Nephron progenitor cell (in vitro differentiated cells): ENCODE measurements at places on chromosomes 16 and 17.

GRCh38 chr17:31869797-31870568 is 10.9 kb upstream of the COPRS start:
- no peak for DNase-seq

DNA sequence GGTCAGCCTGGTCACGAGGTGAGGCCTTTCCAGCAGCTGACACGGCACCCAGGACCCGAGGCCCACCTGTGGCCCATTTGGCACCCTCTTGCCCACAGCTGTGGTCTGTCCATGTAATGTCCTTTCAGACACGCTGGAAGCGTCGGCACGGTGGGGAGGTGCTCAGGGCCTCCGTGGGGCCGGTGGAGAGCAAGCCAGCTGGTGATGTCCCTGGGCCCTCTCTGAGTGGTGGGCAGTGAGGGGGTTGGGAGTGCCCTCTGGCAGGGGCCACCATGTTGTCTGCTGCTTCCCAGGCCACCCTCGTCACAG is 97.3 kb upstream of the ZNF469 start:
- DNase-seq: no peak

- no peak for DNase-seq
Measured at GRCh38 chr17:79997011-79997660, 38.5 kb downstream of the TBC1D16 start.

- DNase-seq: no peak
Measured at GRCh38 chr17:4220655-4221054, 43.1 kb downstream of the ANKFY1 start.

GRCh38 chr16:5649762-5650743 is 552.5 kb upstream of the EEF2KMT start:
- DNase-seq: no peak

- DNase-seq: no peak
Measured at GRCh38 chr17:22695228-22695619, 1002.9 kb downstream of the KCNJ18 start.

DNA sequence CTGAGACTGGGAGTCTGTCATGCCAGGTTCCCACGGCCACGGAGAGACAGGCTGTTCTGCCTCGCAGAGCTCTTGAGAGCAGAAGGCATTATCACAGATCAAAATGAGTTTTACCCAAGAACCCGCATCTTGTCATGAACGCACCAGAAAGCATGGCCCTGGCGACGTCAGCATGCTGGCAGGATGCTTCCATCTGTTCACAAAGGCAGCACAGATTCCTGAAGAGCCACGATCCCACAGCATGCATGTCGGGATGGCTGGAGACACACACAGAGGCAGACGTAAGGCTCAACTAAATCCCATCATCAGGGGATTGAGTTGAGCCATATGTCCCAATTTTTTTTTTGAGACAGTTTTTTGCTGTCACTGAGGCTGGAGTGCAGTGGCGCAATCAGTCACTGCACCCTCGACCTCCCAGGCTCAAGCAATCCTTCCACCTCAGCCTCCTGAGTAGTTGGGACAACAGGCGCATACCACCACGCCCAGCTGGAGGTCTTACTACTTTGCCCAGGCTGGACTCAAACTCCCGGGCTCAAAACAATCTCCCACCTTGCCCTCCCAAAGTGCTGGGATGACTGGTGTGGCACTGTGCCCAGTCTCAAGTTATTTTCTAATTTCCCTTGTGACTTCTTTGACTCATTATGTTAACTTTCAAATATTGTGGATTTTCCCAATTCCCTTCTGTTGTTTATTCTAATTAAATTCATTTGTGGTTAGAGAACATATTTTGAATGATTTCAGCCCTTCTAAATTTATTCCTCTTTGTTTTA is 11.1 kb downstream of the FANCA start:
- no peak for DNase-seq

- DNase-seq: no peak
Measured at GRCh38 chr17:46817151-46817900, 1.2 kb downstream of the WNT3 start.

DNA sequence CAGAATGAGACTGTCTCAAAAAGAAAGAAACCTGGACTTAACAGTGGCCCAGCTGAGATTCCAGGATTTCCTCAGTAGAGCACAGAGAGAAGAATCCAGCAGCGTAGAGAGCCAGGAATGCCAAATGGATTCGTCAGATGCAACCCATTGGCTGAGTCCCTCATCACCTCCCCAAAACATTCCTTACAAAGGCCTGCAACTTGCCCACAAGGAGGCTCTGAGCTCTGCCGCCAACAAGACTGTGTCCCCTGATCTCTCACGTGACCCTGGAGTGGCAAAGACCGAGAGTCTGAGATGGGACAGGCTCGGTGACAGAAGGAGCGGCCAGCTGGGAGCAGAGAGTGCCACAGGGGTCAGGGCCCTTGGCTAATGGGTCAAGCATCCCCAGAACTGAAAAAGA is 6.9 kb upstream of the CHMP6 start:
- DNase-seq: no peak

GRCh38 chr17:42436391-42436790 is 13.3 kb upstream of the CAVIN1 start:
- no peak for DNase-seq

DNA sequence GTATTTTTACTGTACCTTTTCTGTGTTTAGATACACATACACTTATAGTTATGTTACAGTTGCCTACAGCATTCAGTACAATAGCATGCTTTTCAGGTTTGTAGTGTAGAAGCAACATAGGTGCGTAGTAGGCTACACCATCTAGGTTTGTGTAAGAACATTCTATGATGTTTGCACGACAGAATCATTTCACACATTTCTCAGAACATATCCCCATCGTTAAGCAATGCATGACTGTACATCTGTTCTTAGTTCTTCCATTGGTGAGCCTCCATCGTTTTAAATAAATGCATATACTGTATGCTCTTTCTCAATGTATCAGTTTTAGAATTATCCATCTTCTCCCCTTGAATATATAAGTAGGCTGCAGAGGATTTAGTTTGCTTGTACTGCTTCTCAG is 122.6 kb downstream of the PITPNC1 start:
- no peak for DNase-seq

DNA sequence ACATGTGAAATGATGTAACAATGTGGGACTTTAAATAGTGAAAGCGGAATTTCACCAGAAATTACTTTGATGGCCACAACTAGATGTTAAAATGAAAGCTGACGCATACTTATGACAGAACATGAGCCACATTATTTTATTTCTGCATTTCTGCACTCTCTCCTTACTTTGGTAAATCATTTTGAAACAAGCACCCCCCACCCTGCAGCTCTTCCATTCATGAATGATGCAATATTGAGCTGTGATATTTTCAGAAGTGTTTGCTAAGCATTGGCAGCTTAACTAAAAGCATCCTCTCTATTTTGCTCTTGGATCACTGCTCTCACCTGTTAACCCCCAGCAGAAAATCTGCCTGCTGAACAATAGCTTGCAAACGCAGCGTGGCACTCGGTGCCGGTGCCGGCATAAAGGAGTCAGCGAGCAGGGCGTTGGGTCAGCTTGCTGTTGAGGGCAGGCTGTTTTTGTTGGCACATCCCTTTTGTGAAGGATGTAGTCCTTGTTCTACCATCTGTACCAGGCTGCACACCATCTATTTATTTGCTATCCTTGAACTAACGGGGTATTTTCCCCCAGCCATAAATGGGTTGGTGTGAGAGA is 30.8 kb upstream of the CBLN1 start:
- no peak for DNase-seq

DNA sequence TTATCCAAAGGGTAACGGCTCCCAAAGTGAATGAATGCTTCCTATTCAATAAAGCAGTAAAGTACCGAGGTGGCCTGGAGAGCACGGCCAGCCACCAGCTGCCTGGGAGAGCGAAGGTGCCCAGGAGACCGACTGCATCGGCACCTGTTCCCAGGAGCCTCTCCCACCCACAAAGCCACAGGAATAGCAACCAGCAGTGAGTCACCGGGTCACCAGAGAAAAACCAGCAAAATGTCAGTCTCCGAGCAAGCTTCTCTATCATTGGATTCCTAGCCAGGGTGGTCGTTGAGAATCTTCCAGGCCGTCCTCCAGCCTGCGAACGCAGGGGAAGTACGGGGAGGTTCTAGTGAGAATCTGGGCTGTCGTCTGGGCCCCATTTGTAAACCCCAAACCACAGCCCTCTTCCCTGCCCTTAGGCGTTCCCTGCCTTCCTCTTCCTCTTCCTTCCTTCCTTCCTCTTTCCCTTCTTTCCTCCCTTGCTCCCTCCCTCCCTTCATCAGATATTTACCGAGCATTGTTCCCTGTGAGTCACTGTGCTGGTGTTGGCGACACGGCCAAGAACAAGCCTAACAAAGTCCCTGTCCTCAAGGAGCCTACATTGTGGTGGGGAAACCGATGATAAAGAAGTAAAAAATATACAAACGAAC is 114.6 kb downstream of the SLC39A11 start:
- no peak for DNase-seq

- DNase-seq: no peak
Measured at GRCh38 chr17:17506893-17507464, 10.8 kb upstream of the RASD1 start.

DNA sequence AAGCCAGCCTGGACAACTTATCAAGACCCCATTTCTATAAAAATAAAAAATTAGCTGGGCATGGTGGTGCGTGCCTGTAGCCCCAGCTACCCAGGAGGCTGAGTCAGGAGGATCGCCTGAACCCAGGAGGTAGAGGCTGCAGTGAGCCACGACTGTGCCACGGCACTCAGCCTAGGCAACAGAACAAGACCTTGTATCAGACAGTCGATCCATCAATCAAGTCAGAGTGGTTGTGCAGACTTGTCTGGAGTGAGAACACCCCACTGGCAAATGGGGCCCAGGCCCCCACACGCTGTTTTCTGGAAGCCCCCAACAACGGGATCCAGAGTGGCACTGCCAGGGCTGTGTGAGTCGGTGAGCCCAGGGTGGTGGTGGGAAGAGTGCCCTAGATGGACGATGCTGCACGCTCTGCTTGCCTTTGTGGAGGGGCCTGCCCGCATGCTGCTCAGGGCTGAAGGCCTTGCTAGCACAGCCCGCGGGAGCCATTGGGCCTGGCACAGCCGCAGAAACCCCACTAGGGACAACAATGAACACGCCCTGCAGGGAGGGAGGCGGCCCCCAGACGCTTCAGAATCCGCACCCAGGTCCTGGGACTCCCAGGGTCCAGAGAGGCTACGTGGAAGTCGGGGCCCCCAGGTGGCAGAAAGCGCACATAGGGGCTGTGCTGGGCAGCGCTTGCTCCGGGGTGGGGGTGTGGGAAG is 80.1 kb upstream of the GNG13 start:
- DNase-seq: no peak
